Effector CD8-positive, alpha-beta T cell (primary cell): ENCODE measurements at places on chromosomes 5 and 9.

DNA sequence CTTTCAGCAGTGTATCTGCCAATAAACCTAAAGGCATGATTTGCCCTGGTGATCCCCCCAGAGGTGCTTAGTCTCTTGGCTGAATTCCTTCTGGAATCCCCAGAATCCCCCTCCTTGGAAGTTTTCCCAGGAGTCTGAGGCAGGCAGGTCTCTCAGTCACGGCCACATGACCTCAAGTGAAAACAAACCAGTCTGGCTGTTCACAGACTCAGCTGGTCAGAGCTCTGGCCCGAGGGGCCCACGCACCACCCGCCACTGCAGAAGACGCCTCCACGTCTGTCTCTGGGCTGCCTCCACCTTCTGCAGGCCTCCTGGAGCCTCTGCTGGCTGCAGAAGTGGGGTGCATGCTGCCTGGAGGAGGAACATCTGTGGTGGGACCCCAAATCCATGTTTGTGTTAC, 52.5 kb downstream of the HRH2 start:
- no peak for DNase-seq

DNA sequence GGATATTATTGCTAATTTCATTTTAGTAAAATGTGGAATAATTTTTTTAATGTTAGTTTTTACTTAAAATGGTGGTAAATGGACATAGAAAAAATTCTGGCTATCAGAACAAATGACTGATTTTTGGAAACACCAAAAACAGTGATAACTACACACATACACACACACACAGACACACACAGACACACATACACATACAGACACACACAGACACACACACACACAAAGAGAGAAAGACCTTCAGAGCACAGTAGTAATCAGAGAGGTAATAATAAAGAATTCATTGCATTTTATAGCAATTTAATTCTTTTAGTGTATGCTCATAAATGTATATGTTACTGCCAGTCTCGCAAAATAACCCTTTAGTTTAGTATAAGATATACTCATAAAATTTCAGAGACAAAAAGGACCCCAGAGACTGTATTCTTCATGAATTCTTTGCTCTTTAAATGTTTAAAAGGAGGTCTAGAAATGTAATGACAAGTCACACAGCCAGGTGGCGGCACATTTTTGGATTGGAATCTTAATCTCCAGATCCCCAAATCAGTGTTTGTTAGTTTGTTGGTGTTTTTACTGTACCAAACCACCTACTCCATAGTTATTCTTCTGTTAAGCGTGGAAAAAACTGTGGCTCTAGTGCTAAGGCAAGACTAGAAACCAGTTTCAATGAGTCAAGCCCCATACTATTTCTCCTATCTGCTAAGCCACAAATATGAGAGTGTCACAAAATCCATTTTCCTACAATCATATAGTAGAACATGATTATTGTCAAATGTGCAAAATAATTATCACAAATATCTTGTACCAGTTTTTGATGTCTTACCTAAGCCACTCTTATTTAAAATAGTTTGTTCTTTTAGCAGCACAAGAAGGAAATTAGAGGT, 109.9 kb downstream of the EDIL3 start:
- no peak for DNase-seq

- no peak for DNase-seq
Measured at GRCh38 chr5:23996525-23996924, 489.1 kb downstream of the PRDM9 start.

DNA sequence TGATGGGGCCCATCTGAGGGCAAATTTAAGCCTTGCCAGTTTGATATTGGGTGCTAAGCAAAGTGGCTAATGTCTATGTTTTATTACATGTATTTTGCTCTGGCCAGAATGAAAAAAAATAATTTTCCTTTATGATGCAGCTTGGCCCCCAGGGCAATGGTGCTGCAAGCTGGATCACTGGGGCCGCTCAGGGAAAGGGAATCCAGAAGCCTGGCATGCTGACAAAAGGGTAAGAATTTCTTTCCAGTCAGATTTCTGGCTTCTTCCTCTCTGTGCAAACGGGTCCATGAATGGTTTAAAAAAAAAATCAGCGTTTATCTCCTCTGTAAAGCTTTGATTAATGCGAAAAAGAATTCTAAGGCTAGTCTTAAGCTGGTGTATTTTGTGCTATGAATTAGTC, 138.4 kb downstream of the MAPKAP1 start:
- DNase-seq, result no peak

DNA sequence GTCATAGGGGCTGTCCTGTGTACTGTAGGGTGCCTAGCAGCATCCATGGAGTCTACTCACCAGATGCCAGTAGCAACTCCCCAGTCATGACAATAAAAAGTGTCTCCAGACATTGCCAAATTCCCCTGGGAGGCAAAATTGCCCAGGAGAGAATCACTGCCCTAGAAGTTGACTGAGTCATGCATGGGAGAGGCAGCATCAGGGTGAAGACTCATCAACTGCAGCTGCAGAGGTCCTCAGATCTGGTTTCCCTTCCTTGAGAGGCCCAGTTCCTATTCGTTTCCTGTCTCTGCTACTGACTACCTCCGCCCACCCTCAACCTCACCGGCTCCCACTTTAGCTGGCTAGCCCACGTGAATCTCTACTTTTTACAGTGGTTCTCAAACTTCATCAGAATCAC, 88.6 kb upstream of the AGXT2 start:
- DNase-seq, result no peak

DNA sequence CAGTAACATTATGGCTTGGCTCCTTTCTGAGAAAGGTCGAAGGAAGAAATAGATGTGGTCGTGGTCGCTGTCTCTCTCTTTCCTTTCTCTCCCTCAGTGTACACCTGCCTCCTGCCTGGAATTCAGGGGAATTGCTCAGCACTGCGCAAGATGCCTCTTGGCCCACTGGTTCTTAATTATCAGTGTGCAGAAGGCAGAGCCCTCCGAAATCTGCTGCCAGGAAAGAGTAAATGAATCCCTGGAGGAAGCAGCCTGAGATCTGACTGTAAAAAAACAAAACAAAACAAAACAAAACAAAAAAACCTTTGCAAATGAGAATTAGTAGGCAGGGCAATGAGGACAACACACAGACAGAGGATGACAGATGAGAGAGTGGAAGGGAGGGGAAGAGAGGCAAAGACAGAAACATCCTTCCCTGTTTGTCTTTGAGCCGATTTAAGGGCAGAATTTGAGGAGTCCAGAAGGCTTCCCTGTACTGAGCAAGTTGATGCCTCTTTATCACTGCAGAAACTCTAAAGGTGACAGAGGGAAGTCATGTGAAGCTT, 113.8 kb upstream of the PUM3 start:
- no peak for DNase-seq

GRCh38 chr9:124964056-124964455, 23.2 kb upstream of the GOLGA1 start:
- no peak for DNase-seq

GRCh38 chr5:80140496-80140895, 105.3 kb downstream of the THBS4 start:
- no peak for DNase-seq

GRCh38 chr5:59833448-59833847, 60.1 kb downstream of the PDE4D start:
- DNase-seq, result no peak

DNA sequence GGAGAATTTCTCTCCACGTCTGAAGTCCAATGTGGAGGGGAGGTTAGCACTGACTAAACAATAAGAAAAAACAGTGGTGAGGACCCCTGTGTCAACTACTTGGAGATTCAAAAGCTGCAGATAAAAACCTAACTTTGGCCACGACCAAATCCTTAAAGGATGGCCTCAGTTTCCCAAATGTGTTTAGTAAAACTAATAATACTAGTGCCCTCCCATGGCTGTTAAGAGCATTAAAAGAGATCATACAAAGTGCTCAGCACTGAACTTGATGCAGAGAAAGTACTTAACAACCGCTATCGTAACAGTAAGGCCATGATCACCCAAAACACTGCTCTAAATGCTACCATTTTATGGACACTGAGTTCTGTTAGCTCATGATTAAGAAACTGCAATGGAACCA, 288.4 kb downstream of the EBF1 start:
- no peak for DNase-seq

- DNase-seq, result no peak
Measured at GRCh38 chr5:7717691-7718090, 133.2 kb downstream of the CFAP90 start.

DNA sequence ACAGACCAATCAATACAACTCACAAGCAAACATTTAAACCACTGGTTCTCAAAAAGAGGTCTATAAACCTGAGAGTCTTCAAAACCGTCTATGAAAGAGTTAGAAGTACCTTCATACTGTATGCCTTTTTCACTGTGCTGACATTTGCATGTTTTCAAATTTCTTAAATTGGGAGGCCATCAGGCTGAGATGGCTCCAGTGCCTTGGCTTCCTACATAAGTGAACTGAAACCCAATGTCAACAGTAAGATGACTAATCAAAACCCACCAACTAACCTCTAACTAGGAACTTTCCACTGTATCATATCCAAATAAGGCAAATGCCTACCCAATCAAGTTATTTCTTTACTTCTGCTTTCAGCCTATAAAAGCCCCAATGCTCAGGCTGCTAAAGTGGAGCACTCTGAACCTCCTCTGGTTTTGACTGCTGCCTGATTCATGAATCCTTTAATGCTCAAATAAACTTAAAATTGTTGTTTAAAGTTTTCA, 35.1 kb downstream of the FAM13B start:
- no peak for DNase-seq

GRCh38 chr5:33772380-33772897, 119.4 kb downstream of the ADAMTS12 start:
- DNase-seq, result no peak

GRCh38 chr9:137157618-137158415, 12.0 kb downstream of the LRRC26 start:
- no peak for DNase-seq

DNA sequence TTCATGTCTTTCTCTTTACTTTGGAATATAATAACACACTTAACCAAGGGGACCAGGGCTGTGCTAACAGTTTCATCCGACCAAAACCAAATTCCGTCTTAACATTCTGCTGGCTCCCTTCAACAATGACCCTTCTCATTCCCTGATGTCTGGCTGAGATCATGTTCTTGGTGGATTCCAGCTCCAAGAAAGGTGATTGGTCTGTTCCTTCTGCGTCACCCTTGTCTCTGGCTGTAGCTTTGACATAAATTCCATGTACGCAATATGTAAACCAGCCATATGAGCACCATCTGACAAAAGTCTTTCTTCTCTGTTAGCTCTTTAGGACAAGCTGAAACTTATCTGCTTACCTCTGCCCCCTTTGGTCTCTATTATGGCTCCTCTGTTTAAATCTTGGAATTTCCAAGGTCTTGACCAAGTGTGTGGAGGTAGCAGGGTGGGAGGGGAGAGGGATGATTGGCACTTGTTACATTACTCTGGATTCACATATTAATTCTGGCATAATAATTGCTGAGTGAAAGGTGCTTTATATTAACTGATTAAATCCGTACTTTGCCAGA, 45.7 kb upstream of the HSD17B4 start:
- no peak for DNase-seq

GRCh38 chr5:39225405-39226099, 6.2 kb upstream of the FYB1 start:
- no peak for DNase-seq

- DNase-seq, result no peak
Measured at GRCh38 chr9:135098400-135099105, 11.1 kb downstream of the OLFM1 start.

DNA sequence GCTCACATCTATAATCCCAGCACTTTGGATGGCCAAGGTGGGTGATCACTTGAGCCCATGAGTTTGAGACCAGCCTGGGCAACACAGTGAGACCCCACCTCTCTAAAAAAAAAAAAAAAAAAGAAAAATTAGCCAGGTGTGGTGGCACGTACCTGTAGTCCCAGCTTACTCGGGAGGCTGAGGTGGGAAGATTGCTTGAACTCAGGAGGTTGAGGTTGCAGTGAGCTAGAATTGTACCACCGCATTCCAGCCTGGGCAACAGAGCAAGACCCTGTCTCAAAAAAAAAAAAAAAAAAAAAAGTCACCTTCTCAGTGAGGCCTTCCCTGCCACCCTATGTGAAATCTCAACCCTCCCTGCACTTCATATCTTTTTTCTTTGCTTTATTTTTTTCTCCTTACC, 14.0 kb upstream of the SEPTIN8 start:
- no peak for DNase-seq

DNA sequence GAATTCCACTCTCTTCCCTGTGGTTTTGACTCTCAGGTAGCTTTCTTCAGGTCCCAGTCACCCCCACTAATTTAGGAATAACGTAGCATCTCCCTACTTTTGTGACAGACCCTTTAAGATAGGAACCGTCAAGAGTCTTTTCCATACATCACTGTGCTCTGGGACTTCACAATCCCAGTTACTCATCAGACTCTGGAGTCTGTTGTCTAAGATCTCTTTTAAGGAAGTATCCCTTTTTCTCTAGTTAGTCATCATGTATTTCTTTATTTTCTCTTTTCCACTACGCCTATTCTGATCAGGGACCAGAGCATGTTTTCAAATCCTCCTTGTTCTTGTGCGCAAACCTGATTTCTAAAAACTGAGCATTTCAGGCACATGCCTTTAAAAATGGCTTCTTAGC, 143.0 kb downstream of the GOLPH3 start:
- DNase-seq, result no peak

DNA sequence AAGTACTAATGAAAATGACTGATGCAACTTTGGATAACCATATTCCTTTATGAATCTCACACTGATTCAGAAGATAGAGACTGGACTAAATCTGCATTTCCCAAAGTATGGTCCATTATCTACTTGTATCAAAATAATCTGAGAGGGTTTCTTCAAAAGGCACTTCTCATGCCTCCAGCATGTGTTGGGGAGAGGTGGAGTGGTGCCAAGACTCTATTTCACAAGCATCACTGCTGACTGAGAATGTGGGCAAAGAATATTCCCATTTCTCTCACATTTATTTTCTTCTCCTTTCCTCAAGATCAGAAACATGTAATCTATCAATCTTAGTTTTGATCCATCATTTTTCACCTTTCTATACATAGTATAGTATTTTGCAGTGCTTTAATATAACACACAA, 135.4 kb downstream of the GABRB2 start:
- no peak for DNase-seq

DNA sequence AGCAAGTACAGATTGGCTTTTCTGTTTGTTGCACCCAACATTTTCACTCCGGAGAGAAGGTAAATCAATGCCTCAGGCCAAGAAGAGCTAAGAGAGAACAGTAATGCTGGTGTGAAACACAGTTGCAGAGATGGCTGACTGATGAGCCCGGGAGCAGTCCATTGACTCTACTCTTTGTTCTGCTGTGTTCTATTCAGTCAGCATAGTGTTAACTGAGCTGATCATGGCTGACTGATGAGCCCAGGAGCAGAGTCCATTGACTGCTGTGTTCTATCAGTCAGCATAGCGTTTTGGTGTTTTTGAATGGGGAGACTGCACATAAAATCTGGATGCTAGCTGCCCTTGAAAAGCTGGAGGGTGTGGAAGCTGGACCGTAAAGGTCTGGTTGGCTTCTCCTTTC, 141.4 kb downstream of the FRMD3 start:
- DNase-seq, result no peak

DNA sequence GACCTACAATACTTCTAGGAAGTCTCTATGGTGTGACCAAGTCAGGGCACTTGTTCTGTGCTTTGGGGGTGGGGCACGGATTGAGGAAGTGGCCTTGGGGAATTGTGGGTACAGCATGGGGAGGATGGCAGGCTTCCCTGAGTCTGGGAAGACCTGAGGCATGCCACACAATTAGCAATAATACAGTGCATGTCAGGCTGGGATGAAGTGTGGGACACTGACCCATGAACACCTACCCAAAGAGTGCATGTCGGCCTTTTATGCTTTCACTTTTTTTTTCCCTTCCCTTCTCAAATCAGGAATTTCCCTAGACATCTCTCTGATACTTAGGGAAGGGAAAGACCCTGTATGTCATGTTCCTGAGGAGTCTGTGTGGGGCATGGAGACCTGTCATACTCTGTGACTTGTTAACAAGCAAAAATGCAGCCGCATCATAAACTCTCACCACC, 146.4 kb downstream of the PALM2AKAP2 start:
- DNase-seq, result no peak
